ENCODE measurements at places on chromosomes 4 and X.

GRCh38 chr4:182904211-182904761 lies 12.9 kb downstream of the DCTD start:
- DNase-seq, result no peak

DNA sequence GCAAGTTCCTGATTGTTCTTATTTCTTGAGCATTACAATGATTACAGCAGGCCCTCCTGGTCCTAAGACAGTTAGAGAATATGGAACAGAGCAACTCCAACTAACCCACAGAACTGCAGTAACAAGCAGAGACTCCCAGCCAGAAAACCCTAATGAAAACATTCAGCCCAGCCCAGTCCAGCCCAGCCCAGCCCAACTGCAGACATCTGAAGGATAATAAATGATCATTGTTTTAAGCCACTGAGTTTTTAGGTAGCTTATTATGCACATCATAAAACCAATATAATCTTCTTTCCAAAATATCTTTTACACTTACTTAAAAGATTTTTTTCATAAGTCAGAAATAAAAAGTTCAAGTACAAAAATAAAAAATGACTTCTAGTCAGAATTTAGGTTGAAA lies 51.3 kb downstream of the SPOCK3 start:
- DNase-seq, result no peak

GRCh38 chr4:41189076-41189475 lies 25.3 kb downstream of the APBB2 start:
- no peak for DNase-seq

GRCh38 chr4:36027203-36027602 lies 217.1 kb downstream of the ARAP2 start:
- DNase-seq, result no peak

DNA sequence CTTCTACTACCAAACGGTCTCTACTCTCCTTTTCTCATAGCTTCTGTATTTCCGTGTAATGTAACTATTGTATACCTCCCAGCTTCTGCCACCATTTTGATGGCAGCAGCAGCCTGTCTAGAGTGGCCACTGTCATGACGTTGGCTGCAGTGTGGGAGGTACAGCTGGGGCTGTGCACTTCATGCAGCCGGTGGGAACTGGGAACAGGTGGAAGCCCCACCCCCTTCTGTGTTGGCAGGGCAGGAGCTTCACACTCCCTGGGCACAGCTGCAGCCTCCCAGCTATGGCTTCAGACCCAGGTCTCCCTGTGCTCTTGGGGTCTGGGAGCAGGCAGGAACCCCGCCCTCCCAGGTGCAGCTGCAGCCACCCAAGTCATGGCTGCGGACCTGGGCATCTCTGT lies 49.8 kb upstream of the SEC24B start:
- DNase-seq, result no peak

DNA sequence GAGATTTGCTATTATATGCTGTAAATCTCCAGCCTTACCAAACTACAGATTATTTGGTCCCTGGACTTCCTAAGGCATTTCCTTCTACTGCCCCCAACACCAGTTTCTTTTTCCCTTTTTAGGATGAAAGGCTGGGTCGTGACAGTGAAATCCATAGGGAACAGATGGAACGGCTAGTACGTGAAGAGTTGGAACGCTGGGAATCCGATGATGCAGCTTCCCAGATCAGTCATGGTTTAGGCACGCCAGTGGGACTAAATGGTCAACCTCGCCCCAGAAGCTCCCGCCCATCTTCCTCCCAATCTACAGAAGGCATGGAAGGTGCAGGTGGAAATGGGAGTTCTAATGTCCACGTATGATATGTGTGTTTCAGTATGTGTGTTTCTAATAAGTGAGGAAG lies 67.9 kb downstream of the PKD2 start:
- no peak for DNase-seq

DNA sequence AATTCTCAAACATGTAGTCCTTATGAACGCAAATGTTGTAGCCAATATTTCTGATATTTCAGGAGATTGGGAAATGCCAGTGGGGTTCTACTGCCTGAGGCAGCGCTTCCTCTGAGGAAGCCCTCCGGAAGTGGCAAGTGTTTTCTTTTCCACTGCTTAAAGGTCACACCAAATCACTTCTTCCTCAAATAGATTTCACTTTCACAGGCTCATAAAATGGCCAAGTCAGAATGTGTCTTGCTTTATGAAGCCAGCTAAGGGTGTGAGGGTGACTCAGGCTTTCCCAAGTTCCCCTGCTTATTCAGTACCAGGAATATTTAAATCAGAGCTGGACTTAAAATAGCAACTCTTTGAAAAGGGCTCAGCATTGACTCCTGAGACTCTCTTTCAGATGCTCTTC lies 514.2 kb upstream of the DIPK2B start:
- DNase-seq, result no peak

GRCh38 chrX:19772096-19772821 lies 115.1 kb downstream of the SH3KBP1 start:
- DNase-seq, result peak; percentile 18

GRCh38 chrX:44025555-44025954 lies 52.4 kb upstream of the NDP start:
- DNase-seq, result no peak

GRCh38 chrX:46576458-46576857 lies 2.9 kb downstream of the CHST7 start:
- no peak for DNase-seq

GRCh38 chr4:7714738-7715137 lies 224.9 kb downstream of the AFAP1 start:
- no peak for DNase-seq

DNA sequence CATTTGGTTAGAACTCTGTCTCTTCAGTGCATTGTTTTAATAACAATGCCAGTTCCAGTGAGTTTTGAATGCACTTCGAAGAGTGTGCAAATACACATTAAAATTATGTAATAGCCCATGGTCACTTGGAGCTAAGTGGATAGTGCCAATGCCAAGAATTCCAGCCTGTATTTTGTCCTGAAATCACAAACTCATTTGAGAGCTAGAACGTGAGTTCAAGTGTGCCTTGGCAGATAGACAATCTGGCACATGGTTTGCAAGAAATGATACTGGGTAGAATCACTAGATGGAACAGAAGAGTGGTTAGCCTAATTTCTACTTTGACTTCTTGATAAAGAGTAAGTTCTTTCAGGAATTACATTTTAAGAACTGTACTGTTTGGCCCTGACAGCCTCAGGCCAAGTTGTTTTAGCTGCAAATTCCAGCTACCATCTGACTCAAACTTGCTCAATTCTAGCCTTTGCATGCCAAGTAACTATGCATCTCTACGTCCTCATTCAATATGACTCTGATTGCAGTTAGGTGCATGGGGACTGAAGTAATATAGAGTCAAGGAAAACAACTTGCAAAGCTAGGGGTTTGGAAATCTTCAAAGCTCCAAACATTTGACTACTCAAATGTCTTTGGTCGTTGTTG lies 131.9 kb upstream of the SMIM31 start:
- DNase-seq, result no peak

DNA sequence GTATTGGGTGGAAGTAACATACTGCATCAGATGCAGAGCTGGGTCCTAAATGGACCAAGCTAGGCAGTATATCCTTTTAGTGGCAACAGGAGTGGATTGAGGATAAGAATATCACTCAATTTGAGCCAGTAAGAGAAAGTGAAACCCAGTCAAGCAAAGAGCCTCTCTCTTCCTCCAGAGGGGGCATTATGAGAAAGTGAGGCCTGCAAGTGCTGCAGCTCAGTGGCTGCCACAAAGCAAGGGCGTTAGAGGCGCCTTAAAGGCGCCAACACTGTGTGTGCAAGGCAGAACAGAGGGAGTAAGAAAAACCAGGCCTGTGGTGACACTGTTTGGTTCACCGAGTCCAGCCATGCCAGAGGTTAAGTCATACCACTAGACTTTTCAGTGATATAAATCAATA lies 17.5 kb downstream of the STX18 start:
- DNase-seq, result no peak

- no peak for DNase-seq
Measured at GRCh38 chr4:88244816-88245579, 39.4 kb downstream of the PPM1K start.

DNA sequence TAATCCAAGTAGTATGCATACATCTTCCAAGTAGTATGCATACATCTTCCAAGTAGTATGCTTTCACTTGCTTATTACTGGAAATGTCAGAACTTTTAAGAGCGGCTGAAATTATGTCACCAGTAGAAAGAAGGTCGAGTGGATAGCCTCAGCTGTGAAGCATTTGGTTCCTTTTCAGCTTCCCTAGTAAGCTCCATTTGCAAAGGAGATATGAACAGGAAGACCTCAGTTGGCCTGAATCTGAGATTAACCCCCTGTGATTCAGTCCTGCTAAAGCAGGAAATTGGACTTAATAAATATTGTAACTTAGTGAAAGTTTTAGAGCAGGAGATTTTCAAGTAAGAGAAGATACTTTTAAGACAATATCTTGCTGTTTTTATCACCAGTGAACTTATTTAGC lies 48.1 kb downstream of the PCDH7 start:
- no peak for DNase-seq

DNA sequence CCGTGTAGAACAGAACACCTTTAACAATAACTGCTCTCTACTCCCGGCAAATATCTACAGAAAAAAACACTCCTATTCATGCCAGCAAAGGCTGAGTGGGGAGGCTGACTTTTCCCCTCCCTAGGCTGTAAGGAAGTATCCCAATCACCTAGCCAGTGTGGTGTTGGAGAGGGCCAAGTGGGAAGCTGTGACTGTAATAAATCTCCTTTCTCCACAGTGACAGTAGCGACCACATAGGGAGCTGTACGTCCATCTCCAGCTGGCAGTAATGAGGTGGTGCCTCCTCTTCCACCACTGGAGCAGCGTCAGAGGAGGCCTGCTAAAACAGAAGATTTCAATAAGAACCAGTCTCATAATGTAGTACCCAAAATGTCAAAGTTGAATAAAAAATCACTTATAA lies 47.9 kb upstream of the PLAC1 start:
- no peak for DNase-seq

DNA sequence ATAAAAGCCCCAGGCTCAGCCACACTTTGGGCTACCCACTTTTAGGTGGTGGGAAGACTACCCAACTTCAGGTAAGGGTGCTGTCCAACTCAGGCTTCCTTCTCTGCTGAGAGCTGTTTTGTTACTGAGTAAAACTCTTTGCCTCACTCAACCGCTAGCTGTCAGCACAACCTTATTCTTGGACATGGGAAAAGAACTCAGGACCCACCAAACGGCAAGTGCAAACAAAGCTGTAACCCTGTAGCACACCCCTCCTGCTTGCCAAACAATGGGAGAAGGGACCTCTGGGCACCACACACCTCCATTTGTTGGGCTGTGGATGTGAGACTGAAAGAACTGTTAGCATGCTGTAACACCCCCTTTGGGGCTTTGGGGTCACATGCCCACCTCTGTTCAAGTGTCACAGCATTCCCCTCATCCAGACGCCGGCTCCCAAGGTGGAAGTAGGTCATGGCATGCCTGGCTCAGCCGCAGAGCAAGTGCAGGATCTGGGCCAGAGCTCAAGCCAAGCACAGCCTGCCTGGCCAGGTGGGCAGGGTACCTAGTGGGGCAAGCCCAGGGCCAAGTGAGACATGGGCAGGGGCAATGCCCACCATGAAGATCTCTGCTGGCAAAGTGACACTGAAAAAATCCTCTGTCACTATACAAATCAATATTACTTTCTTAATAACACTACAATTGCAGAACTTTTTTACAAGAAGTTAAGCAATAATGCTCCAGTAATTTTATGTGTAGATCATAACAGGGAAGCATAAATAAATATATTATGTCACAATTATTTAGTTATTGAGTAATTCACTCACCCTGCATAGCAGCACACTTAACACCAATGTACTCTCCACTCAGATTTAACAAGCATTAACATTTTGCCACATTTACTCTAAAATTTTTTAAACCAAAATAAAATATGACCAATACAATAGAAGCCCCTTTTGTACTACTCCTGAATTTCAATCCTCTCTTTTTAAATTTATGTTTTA lies 107.2 kb downstream of the TBCK start:
- no peak for DNase-seq

GRCh38 chr4:146252969-146253611 lies 38.8 kb downstream of the REELD1 start:
- no peak for DNase-seq

DNA sequence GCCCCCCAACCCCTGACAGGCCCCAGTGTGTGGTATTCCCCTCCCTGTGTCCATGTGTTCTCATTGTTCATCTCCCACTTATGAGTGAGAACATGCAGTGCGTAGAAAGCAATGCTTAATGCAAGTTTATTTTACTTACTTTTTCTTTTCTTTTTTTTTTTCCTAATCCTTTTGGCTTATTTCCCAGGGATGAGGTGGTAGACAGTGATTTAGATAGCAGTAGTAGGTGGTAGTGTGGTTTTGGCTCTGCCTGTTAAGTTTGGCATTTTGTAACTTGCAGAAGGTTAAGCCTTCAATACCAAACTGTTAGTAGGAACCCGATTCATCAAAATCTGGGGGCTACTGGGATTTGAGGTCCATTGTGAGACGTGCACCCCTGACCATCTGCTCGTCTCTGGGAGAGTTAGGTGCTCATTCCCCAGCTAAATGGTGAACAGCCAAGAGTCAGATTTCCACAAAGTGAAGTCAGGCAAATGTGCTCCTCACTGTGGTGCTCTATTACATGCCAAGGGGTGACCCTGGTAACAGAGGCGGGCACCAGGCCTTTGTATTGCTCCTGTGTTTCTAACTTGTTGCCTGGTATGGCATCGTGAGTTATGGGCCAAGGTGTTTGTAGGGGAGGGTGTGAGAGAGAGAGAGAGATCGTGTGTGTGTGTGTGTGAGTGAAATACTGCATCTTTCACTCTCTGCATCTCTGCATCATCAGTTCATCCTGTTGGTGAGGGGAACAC lies 70.3 kb downstream of the PHOX2B start:
- DNase-seq, result peak; percentile 19

DNA sequence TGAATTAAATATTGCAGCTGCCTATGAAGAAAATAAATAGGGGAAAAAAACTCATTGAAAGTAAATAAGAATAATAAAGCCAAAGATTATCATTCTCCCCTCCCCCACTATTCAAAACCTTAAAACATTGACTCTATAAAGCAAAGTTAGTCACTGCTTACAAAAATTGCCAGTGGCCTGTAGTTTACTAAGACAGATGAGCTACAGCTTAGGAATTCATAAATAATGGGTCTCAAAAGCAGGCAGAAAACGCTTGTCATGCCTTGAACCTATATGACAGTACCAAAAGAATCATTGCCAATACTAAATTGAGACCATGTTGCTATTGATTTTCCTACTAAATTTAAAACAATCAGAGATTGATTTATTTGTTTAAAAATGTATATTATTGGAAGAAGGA lies 78.9 kb downstream of the SLC10A7 start:
- DNase-seq, result no peak

- no peak for DNase-seq
Measured at GRCh38 chr4:26663888-26664287, 80.0 kb downstream of the TBC1D19 start.

GRCh38 chr4:110612631-110613269 lies 10.1 kb downstream of the PITX2 start:
- DNase-seq, result no peak

GRCh38 chr4:101163936-101164335 lies 183.4 kb downstream of the PPP3CA start:
- no peak for DNase-seq

DNA sequence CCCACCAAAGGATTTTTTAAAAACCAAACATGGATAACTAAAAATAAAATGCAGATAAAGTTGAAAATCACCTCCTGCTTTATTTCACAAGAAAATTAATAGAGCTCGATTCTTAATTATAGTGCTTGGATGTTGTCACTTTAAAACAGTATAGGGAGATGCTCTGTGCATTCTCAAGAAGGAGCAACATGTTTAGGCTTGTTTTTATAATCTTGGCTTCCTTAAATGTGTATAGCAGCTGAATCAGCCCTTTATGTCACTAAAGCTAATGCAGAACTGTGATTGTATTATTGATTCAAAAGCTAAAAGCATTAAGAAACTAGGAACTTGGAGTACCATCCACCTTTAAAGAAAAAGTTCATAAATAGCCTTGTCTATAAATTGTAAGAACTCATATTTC lies 12.9 kb downstream of the UTP3 start:
- no peak for DNase-seq
